ENCODE measurements at places on chromosomes 6 and 20. TPM values are rescaled to one million over a fixed set of nuclear protein-coding genes. Genes with fewer than 3 reads are reported as not detected.

GRCh38 chr20:32488066-32488838, 96.9 kb downstream of the NOL4L start:
- DNase-seq: no peak

DNA sequence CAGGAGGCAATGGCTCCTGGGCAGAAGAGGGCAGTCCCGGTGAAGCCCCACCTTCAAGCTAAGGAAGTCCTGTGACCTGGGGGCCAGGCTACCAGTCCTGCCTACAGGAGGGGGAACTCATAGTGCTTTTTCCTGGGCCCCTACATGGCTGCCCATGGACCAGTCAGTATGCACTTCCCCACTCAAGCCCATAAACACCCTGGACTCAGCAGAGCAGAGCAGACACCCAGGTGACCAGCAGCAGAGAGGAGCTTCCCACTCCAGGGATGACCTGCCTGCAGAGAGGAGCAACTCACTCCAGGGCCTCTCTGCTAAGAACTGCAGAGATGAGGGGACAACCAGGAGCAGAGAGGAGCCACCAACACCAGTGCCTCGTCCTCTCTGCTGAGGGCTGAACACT, 14.3 kb upstream of the ABCC10 start:
- no peak for DNase-seq

- DNase-seq: no peak
Measured at GRCh38 chr6:97021194-97021593, 96.7 kb downstream of the KLHL32 start.

- DNase-seq: no peak
Measured at GRCh38 chr6:131828951-131829350, 21.1 kb downstream of the ENPP1 start.

DNA sequence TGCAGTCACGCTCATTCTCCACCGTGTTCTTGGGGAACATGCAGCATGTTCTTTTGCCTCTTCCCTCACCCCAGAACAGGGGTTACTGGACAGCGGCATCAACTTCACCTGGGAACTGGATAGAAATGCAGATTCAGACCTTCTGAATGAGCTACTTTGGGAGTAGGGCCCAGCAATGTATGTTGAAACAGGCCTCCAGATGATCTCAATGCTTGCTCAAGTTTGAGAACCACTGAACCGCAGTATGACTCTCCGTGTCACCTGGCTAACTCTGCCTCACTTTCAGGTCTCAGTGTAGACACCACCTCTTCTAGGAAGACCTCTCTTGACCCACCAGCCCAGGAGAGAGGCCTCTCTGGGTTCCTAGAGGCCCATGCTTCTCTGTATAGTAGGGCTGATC, 4.9 kb downstream of the TRIB3 start:
- DNase-seq: no peak

GRCh38 chr20:54221996-54222890, 14.4 kb downstream of the PFDN4 start:
- no peak for DNase-seq

DNA sequence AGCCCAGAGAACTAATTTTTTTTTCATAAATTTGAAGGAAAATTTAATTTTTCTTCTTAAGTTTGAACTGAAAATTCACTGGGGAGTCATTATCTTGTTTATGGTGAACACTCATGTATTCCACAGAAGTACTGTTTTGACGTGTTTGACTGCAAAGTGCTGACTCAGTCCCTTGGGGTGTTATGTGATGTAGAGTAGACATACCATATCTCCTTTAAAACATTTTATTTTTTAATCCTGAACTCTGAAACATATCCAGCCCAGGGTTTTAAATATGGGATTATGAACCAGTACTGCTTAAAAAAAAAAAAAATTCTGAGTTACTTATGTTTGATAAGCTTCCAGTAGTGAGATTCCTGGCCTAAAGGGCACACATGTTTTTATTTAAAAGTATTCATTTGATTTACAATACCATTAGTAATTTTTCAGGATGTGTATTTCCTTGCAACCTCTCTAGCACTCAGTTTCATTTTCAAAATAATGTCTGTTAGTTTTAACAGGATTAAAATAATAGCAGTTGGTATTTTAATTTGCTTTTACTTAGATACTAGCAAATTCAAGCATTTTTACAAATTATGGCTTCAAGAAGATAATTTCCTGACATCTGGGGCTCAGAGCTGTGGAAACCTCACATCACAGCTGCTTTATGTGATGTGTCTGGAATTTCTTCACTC, 81.7 kb upstream of the PDE10A start:
- no peak for DNase-seq

GRCh38 chr6:116298973-116299372, 19.2 kb upstream of the TSPYL1 start:
- DNase-seq: no peak

The MUC21 gene
- total RNA-seq: not detected

DNA sequence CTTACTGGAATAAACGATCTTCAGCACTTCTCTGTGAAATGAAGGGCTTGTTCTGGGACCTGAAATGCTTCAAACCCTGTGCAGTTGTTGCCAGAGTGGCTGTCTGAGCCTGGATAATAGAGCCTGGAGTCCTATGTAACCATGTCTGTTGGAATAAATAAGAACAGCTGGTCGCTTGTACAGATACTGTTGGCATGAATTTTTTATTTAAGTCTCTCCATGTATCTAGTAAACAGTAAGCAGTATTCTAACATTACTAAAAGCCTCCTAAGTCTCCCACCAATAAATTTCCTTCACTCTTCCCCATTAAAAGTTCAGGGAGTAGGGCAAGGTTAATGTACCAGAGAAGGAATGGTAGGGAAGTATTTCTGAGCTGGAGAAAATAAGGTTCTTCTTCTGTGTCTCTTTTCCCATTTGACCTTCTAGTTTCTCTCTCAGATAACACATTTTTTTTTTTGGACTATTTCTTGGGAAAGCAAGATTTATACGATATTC, 227.5 kb downstream of the PRL start:
- DNase-seq: no peak

Measured in pancreas (tissue), 10 donors.